ENCODE measurements at places on chromosomes 16 and 17. TPM values are rescaled to one million over a fixed set of nuclear protein-coding genes. Genes with fewer than 3 reads are reported as not detected.

DNA sequence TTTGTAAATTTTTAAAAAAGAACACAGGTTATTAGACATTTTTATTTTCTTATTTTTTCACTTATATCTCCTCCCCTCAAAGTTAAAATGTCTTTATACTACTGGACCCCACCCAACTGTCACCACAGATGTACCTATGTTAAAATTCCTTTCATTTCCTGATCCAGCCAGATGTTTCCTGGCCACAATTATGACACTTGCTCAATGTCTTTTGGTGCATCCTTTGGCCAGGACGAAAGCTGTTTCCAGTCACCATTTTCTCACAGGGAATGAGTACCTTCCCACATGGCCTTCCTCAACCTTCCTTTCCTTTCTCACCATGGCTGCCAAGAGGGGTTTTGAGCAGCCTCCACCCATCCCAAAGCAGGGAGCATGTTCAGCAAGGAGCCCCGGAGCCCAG is 365.7 kb upstream of the MAF start:
- DNase-seq = no peak

- no peak for DNase-seq
Observed at GRCh38 chr16:85025781-85026653, 1.6 kb upstream of the KIAA0513 start.

DNA sequence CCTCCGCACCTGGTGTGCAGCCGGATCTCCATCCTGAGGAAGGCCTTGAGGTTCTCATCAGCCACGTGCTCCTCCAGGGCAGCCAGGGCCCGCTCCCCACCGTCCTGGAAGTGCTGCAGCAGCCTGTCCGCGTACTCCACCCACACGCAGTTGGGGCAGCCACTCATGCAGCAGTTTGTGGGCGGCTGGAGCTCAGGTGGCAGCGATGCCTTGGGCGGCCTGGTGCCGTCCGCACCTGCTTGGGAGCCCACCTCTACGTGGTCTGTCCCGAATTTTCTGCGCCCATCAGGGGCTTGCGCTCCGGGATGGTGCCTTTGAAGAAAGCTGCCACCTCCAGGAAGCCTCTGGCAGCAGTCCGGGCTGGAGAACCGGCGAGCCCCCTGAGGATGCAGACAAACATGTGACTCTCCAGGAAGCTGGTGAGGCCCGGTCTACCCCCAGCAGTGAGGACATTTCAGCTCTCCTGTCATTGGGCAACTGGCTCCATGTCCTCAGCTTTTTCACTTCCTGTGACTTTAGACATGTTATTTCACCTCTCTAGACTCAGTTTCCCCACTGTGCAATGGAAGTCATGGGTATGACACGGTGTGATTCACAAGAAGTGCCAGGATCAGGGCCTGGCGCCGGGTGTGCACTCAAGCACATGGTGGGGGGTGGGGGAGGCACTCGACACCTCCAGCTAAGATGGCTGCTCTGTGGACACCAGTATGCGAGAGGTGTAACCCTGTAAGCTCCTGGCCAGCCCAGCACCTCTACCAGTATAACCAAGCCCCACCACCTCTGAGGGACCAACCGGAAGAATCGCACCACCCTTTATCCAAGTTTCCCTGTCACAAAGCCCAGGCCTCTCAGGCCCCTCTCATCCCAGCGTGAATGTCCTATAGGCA is 957 bp downstream of the OXLD1 start:
- DNase-seq = peak; percentile 63

DNA sequence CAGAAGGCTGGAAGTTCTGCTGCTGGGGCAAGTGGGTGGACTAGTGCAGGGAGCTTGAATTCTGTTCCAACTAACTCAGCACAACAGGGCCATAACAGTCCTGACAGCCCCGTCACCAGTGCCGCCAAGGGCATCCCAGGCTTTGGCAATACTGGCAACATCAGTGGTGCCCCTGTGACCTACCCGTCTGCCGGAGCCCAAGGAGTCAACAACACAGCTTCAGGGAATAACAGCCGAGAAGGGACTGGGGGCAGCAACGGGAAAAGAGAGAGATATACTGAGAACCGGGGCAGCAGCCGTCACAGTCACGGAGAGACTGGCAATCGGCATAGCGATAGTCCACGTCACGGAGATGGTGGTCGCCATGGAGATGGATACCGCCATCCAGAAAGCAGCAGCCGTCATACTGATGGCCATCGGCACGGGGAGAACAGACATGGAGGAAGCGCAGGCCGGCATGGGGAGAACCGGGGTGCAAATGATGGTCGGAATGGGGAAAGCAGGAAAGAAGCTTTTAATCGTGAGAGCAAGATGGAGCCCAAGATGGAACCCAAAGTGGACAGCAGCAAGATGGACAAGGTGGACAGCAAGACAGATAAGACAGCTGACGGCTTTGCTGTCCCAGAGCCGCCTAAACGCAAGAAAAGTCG is 9.4 kb upstream of the PSMC5 start:
- DNase-seq = no peak

GRCh38 chr16:22625967-22626366 is 115.3 kb downstream of the NPIPB5 start:
- peak; percentile 6 for DNase-seq

DNA sequence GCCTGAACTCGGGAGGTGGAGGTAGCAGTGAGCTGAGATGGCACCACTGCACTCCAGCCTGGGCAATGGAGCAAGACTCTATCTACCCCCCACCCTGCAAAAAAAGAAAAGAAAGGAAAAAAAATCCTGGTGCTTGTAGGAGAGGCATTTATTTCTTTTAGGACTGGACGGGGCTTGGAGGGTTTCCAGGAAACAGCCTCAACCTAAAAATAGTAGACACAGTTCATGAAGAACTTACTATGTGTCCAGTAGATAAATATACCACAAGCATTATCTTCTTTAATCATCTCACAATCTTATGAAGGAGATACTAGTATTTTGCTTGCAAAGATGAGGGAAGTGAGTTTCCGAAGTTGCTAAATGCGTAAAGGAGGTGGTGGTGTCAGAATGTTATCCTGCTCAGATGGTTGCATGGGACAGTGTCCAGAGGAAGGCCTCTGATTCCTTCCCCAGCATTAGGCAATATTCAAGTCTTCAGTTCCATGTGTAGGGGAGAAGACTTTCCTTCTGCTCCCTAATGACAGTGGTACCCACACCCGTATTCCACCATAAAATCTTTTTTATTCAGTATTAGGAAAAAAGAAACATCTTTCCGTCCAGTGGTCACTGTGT is 263.2 kb downstream of the WWOX start:
- no peak for DNase-seq

Gene KRTAP1-3
- not detected for total RNA-seq

Gene XPO6
- total RNA-seq = 163 TPM
